ENCODE measurements at places on chromosomes 5 and 9. TPM values are rescaled to one million over a fixed set of nuclear protein-coding genes. Genes with fewer than 3 reads are reported as not detected.

DNA sequence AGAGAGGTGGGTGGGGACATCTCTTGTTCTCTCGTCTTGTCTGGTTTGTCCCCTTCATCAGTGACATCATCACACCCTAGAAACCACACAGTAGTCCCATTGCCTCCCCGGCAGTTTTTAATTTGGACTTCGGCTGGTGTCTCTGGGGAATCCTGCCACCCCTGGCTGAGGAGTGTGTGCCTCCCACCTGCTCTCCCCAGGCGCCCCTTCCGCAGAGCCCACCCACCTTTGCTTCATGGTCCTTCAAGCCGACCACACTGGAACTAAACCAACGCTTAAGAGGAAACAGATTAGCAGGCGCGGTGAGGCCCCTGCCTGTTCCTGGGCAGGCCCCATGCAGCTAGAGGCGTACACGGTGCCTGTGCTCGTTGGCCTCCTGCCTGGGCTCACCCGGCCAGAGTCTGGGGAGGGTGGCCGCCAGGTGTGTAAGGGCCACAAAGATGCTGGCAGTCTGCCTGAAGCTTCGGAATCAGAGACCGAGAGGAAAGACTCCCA, 107.6 kb upstream of the SPRY4 start:
- no peak overlapping the region for H3K27ac ChIP-seq
- H3K4me3 ChIP-seq: no peak overlapping the region
- H3K4me1 ChIP-seq: no peaks in the 10 kb centered on the region
- no peaks in the 10 kb centered on the region for H3K36me3 ChIP-seq
- DNase-seq: peak; percentile 9

- H3K36me3 ChIP-seq: peaks cover 5% of the 10 kb centered on the region
- H3K27me3 ChIP-seq: no peaks in the 10 kb centered on the region
- H3K4me3 ChIP-seq: no peak overlapping the region
- peaks cover 10% of the 10 kb centered on the region for H3K4me1 ChIP-seq
- H3K27ac ChIP-seq: no peak overlapping the region
These were observed 2.5 kb upstream of the KDM3B start for GRCh38 chr5:138349852-138350562.

LCN15 gene
- total RNA-seq: not detected

GRCh38 chr5:134523543-134524271, 1.8 kb upstream of the JADE2 start:
- peak overlapping the region; percentile 98 for H3K27ac ChIP-seq
- DNase-seq: no peak
- H3K36me3 ChIP-seq: no peaks in the 10 kb centered on the region
- H3K27me3 ChIP-seq: no peaks in the 10 kb centered on the region
- peak overlapping the region; percentile 77 for H3K4me3 ChIP-seq
- H3K4me1 ChIP-seq: peaks cover 24% of the 10 kb centered on the region

SEMA6A gene
- 24.5 TPM for total RNA-seq

SLC6A7 gene
- total RNA-seq: not detected

- no peaks in the 10 kb centered on the region for H3K27me3 ChIP-seq
- no peak overlapping the region for H3K27ac ChIP-seq
- no peaks in the 10 kb centered on the region for H3K4me1 ChIP-seq
- H3K4me3 ChIP-seq: no peak overlapping the region
- no peaks in the 10 kb centered on the region for H3K36me3 ChIP-seq
- DNase-seq: no peak
These were observed 4.5 kb downstream of the SLC36A1 start for GRCh38 chr5:151451626-151452520.

GRM6 gene
- not detected for total RNA-seq

DNA sequence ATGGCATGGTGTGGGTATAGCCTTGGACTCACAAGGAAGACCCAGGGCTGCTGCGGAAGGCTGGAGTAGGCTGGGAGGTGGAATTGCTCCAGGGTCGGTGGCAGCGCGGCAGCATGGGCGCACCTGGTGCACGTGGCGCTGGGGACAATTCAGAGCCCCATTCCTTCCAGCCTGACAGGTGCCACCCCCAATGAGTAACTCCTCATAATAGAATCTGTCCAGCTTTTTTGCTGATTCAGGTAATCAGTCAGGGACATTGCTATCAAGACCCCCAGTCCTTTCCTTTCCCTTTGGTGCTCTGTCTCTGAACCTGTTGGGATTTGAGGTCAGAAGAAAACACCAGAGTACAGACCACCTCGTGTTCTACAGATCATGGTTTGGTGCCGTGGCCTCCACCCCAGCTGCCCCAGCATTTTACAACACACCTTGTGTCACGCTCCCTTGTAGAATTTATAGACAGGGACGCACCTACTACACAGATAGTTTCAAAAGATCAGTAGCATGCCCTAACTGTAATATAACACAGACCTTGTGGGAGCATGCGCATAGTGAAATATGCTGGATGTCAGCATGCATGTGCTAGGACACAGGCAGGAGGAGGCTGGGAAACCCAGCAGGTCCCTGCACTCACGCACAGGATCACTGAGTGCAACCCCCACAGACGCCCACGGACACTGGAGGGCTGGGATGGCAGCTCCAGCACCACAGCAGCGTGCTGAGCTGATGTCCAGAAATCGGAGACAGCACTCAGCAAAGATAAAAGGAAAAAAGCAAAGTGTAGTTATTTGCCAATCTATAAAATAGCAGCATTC, 47.9 kb upstream of the CTSL start:
- H3K4me1 ChIP-seq: peaks cover 8% of the 10 kb centered on the region
- H3K27me3 ChIP-seq: no peaks in the 10 kb centered on the region
- H3K4me3 ChIP-seq: no peak overlapping the region

ZNF300 gene
- total RNA-seq: 2.3 TPM

- H3K4me3 ChIP-seq: no peak overlapping the region
- H3K36me3 ChIP-seq: no peaks in the 10 kb centered on the region
- H3K27ac ChIP-seq: no peak overlapping the region
- H3K4me1 ChIP-seq: no peaks in the 10 kb centered on the region
These were observed 7.3 kb upstream of the C5orf58 start for GRCh38 chr5:170225326-170226128.

GPR150 gene
- total RNA-seq: 2.0 TPM

DNA sequence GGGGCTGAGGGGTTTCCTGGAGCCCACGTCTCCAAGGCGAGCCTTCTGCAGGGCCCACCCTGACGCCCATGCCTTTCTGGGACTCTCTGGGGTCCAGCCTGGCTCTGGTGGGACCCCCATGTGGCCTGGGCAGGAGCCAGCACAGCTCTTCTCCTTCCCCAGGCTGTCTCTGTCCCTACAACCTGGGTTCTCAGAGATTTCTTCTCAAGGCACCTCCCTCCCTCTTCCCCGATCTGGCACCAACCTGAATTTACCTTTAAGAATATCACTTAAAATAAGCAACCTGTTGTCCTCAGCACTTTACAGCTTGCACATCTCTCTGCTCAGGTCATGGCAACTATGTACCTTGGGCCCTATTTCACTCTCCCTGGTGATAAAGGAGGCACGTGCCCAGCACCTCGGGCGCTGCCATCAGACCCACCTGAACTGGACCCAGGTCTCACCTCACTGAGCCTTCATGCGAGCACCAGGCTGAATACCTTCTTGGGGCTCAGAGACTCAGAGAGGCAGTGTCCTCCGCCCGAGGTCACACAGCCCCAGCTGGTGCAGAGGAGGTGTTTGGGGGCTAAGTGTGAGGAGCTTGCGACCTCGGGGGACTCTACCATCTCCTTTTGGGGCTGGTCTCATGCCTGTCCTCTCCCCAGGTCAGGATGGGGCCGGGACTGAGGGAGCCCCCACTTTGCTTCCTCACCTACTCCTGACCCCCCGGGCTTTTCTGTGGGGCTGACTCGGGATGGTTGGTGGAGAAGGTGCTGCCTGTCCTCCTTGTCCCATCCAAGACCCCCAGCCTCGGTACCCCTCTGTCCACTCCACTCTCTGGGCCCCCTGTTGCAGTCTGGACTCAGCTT, 217.7 kb downstream of the C9orf50 start:
- peaks cover under 1% of the 10 kb centered on the region for H3K4me1 ChIP-seq
- H3K27me3 ChIP-seq: no peaks in the 10 kb centered on the region
- H3K4me3 ChIP-seq: no peak overlapping the region
- H3K27ac ChIP-seq: no peak overlapping the region
- no peak for DNase-seq

DNA sequence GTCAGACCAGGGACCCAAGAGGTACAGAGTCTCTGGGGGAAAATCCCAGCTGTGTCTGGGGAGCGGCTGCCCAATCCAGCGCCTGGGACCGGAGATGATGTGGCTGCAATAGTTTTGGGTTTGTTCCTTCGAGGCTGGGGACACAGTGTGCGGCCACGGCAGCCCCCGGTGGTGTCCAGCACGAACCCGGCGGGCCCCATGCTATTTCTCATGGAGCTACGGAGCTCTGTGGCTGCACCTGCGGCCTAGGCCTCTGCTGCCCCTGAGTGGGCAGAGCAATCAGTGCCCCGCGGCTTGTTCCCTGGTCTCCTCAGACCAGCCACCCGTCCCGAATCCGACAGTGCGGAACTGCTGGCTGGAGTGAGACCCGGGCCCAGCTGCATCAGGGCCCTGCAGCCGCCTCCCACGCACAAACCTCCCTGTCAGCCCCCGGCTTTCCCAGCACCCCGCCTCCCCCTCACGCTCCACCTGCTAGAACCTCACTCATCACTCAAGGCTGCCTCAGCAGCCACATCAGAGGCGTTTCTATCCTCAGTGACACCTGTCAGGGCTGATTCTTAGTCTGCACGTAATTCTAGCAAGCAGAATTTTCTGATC, 29.0 kb downstream of the SARDH start:
- no peaks in the 10 kb centered on the region for H3K36me3 ChIP-seq
- no peak for DNase-seq
- no peak overlapping the region for H3K27ac ChIP-seq

DNA sequence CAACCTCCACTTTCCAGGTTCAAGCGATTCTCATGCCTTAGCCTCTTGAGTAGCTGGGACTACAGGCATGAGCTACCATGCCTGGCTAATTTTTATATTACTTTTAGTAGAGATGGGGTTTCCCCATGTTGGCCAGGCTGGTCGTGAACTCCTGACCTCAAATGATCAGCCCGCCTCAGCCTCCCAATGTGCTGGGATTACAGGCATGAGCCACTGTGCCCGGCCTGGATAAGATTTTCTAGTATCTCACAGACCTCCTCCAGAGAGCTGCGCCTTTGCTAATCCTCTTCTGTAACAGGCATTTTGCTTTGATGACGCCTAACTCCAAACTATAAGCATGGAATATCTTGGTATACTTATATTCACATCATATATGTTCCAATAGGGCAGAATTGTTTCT, 99.4 kb downstream of the FSTL4 start:
- no peaks in the 10 kb centered on the region for H3K4me1 ChIP-seq
- H3K27me3 ChIP-seq: no peaks in the 10 kb centered on the region
- H3K36me3 ChIP-seq: no peaks in the 10 kb centered on the region

C9orf152 gene
- total RNA-seq: 2.3 TPM

GRCh38 chr9:111034898-111035539, 3.3 kb downstream of the LPAR1 start:
- no peaks in the 10 kb centered on the region for H3K36me3 ChIP-seq
- no peak overlapping the region for H3K27ac ChIP-seq
- H3K4me1 ChIP-seq: peaks cover 14% of the 10 kb centered on the region
- H3K4me3 ChIP-seq: no peak overlapping the region

All from pancreas (tissue), 10 donors.